ENCODE measurements at places on chromosomes 2 and 18.

GRCh38 chr2:25218100-25218499 lies 49.7 kb upstream of the POMC start:
- no peak for DNase-seq

- no peak for DNase-seq
Measured at GRCh38 chr2:15313657-15314056, 247.5 kb downstream of the NBAS start.

- no peak for DNase-seq
Measured at GRCh38 chr2:105887256-105887655, 142.5 kb downstream of the NCK2 start.

DNA sequence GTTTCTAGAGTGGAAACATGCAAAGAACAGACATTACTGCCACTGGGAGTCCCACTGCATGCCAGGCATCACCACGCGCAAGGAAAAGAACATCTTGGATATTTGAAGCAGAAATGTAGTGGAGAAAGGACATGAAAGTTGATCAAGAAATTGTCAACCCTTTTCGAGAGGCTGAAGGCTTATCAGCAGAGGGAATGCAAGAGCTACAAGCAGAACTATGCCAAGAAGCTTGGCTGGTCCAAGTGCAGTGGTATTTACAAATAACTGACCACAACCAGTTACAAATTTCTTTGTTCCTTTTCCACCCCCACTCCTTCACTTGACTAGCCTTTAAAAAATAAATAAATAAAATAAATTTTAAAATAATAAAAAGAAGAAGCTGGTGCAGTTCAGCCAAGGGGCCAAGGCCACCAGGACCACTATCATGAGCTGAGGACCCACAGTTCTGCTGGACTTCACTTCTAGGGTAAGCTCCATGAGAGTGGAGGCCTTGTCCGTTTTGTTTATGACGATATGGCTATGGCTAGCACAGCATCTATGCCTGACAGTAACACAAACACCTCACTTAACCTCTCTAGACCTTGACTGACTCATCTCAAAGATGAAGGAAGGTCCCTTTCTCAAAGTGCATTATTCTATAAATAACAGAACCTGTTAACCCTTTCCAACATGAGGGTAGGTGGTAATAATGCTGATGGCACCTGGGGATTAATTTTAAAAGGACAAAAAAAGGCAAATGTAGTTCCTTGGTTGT lies 20.9 kb downstream of the MARCHF4 start:
- no peak for DNase-seq

- no peak for DNase-seq
Measured at GRCh38 chr2:46978723-46979122, 63.1 kb upstream of the MCFD2 start.

DNA sequence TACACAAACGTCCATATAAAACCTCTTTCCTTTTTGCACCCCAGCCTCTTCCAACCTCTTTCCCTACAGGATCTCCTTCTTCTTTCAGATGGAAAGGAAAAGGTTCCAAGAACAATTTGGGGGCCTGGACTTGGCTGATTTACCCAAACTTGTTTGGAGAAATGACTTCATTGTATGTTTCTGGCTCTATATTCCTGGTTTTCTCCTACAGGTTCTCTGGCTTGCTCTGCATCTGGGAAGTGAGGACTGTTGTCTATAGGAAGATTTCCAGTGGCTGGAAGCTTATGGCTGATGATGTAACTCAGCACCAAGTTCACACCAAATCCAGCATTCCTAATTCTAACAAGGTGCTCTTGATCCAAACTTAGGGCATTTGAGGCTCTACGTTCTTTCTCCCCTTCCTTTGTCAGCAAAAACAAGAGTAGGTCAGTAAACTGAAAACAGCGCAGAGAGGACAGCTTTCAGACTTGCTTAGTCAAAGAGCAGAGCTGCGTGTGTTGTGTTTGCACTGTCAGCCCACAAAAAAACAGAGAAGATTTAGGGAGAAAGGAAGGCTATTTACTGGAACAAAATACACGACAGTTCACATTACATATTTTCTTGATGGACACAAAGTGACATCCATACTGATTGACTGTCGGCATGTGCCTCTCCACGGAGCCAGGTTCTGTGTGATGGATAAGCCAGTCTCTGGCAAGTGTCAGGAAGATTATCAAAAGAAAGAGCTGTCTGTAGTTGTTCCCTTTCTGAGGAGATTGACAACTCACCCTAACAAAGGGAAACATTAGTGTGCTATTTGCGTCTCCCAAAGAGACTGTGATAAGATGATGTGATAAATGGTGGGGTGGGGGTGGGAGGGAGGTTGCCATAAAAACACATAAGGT lies 39.7 kb downstream of the CDCA7 start:
- DNase-seq: no peak

GRCh38 chr2:132542953-132543569 lies 126.5 kb downstream of the GPR39 start:
- no peak for DNase-seq

DNA sequence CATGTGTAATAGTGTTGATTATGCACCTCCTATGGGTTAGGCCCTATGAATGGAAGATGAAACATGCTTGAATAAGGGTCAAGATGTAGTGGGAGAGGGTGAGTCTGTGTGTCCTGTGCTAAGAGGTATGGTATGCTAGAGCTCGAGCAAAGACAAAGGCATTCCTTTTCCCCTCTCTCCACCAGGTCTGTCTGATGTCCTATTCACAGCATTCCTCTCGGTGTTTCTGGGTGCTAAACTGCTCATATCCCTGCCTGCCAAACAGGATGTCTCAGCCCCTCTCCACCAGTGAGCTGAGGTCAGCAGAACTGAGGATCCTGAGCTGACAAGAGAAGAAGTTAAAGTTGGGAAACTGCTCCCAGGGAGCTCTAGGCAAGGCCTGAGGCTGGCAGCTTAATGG lies 344.9 kb downstream of the TSN start:
- no peak for DNase-seq

DNA sequence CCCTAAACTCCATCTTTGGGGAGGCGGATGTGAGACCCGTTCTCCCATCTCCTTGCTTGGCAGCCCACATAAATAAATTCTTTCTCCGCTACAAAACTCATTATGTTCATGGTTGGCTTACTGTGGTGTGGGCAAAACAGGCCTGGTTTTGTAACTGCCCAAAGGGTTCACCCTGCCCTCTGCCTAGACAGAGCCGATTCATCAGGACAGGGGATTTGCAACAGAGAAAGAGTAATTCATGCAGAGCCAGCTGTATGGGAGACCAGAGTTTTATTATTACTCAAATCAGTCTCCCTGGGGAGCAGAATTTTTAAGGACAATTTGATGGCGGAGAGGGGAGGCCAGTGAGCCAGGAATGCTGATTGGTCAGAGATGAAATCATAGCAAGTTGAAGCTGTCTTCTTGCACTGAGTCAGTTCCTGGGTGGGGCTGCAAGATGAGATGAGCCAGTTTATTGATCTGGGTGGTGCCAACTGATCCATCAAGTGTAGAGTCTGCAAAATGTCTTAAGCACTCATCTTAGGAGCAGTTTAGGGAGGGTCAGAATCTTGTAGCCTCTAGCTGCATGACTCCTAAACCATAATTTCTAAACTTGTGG lies 8.4 kb upstream of the RNF125 start:
- DNase-seq: no peak

- no peak for DNase-seq
Measured at GRCh38 chr2:144217853-144218633, 301.9 kb downstream of the ZEB2 start.

DNA sequence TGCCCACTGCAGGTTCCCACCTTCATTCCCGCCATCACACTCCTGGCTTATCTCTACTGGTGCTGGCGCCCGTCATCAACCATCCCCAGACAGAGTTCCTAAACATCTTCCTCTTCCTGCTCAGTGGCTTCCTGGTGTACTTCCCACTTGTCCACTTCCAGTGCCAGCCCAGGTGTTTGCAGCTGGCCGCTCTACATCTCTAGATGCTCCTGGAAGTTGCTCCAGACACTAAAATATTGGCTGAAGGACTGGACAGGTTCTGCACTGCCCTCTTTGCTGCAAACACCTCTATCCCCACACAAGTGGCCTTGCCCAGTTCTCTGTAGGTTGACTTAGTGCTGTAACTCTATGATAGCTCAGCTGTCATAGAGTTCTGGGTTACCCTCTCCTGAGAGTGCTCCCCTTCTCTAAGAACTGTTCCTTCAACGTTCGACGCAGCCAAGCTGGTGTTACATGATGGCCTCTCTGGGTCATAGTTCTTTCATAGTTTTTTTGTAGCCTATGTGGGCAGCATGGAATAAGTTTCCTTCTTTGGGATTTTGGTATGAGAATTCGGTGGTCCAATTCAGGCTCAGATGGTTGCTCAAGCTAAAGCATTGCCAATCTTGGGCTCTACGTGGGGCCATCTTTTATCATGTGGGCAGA lies 45.8 kb upstream of the PUM2 start:
- DNase-seq: no peak

GRCh38 chr2:162293122-162293786 lies 25.2 kb downstream of the IFIH1 start:
- DNase-seq: no peak

DNA sequence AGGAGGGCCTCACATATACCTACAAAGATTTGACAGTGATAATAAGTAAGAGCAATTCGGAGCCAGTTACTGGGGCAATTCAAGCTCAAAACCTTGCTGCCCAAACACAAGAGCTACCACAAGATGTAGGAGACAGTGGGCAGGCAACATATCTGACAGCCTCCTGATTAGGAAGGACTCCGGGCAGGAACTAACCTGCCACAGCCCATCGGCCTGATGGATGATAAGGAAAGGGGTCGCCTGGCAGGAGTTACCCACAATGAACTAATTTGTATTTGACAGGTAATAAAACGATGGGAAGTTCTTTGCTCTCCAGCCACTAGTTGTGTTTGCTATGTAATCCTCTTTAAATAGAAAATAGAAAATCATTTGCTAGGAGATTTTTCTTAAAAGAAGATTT lies 100.2 kb downstream of the ARHGAP15 start:
- no peak for DNase-seq

DNA sequence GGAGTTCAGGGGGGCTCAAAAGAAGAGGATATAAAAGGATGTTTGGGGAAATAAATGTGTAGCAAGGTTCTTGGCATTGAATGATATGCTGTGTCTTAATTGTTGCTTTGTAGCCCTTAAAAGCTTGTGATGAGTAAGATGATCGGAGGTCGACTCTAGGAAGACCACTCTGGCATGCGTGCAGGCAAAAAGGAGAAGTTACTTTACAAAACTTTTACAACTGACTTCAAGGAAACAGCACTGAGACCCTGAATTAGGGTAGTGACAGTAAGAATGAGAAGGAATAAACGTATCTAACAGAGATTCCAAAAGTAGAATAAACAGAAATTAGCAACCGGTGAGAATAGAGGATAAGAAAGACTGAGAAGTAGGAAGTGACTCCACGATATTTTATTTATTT lies 228.7 kb upstream of the TANK start:
- no peak for DNase-seq

DNA sequence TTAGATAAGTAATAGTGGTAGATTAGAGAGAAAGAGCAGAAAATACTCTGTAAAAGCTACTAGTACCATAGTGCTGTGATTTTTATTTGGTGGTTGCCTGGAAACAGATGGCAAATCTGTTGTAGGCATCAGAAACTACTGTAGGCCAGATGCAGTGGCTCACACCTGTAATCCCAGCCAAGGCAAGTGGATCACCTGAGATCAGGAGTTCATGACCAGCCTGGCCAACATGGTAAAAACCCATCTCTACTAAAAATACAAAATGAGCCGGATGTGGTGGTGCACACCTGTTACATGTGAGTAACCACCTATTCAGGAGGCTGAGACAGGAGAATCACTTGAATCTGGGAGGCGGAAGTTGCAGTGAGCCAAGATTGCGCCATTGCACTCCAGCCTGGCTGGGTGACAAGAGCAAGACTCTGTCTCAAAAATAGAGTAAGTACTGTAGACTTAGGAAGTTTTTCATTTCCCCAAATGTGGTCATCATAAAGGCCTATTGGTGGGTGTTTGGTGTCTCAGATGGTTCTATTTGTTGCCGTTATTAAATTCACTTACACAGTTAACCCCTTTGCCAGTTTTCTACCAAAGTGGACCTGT lies 79.6 kb downstream of the SPTBN1 start:
- DNase-seq: no peak

- no peak for DNase-seq
Measured at GRCh38 chr18:59866551-59867269, 33.1 kb upstream of the PMAIP1 start.

DNA sequence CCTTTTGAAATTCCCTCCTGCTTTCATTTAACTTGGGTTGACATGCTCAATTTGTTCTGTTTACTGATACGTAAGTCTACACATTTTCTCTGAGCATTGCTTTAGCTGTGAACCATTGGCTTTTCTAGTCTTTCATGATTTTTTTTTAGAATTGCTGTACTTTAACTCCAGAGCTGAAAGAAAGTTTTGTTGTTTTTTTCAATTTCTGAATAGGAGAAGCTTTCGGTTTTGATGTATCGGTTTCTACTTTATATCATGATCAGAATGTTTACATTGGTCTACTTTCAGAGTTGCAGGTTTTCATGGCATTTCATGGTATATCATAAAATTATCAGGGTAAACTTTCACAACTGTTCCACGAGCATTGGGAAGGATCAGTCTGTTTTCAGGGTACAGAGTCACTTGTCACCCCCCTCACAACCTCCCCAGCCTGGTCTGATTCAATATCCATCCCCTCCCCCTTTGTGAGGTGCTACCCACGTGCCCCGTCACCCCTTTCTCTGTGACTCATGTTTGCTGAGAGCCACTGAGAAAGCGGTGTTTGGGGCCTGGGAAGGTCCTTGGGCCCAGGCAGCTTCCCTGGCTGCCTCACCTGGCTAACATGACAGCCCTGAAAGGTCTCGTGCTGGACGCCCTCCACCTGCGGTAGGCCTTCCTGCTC lies 7.0 kb downstream of the ASTL start:
- peak; percentile 36 for DNase-seq

DNA sequence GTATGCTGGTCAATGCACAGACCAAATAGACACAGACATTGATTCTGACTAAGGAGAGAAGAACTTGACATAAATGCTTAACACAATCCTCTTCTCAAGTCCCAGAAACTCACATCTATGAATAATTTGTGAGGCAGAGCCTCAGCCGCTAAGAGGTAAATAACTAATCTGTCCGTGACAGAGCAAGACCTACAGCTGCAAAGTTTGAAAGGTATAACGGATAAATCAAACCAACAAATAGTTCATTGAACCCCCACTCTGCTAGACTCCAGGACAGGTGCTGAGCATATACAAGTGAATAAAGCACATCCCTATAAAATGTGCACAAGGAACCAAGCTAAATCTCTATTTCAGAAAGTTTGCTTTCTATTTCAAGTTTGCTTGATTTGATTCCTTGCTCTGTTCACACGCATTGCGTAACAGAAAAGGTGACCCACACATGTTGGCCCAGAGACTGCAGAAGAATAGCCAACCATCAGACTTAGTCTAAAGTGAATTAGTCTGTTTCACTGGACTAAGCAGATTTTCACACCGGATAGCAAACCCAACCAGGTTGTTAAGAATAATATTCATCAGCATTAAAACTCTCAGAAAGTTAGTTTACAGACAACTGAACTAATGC lies 51.7 kb downstream of the NCKAP5 start:
- no peak for DNase-seq

GRCh38 chr2:118881490-118882129 lies 34.2 kb upstream of the EN1 start:
- peak; percentile 68 for DNase-seq
